Chondrocyte (in vitro differentiated cells): ENCODE measurements at places on chromosomes 12 and 14. TPM values are rescaled to one million over a fixed set of nuclear protein-coding genes. Genes with fewer than 3 reads are reported as not detected.

The ASCL1 gene
- not detected in 3 replicates for total RNA-seq

The ARMH4 gene
- 22.7 to 30.4 TPM (median 23.3 TPM) in 3 replicates for total RNA-seq

The AGAP2 gene
- total RNA-seq: 1.9 to 3.1 TPM (median 1.9 TPM) in 3 replicates

DNA sequence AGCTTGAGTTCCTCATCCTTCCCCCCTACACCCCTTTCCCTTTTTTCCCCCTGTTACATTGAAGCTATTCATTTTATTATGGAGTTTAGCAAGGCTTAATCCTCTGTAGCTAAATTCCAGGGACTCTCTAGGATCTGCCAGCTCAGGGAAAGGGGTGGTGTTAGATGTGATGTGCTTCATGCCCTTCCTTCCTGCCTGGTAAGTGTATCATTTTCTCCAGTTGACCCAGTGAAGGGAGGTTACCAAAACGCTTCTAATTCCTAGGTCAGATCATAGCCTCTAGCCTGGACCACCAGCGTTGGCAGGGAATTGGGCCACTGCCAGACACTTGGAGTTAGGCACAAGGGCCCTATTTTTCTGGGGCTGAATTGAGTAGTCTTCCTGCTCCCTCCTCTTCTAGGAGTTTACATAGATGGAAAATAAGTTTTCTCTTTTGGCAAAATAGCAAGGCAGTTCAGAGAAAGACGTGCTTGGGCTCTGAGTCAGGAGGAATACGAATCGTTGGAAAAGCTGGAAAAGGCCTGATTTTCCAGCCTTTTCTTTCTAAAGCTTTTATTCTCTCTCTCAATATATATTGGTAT is 88.3 kb downstream of the NPAS3 start:
- no peaks in the 10 kb centered on the region for H3K36me3 ChIP-seq
- H3K27ac ChIP-seq: peak overlapping the region; percentile 33
- no peak overlapping the region for H3K4me3 ChIP-seq

GRCh38 chr12:29929295-29929694 is 145.6 kb upstream of the TMTC1 start:
- no peak for DNase-seq
- no peak overlapping the region for H3K4me3 ChIP-seq
- no peaks in the 10 kb centered on the region for H3K36me3 ChIP-seq
- no peak overlapping the region for H3K27ac ChIP-seq
- peaks cover 16% of the 10 kb centered on the region for H3K27me3 ChIP-seq
- H3K4me1 ChIP-seq: no peaks in the 10 kb centered on the region

- H3K27ac ChIP-seq: no peak overlapping the region
- H3K27me3 ChIP-seq: peaks cover 43% of the 10 kb centered on the region
- DNase-seq: no peak
Measured at GRCh38 chr12:7624478-7624877, 41.2 kb downstream of the APOBEC1 start.

- no peak overlapping the region for H3K4me3 ChIP-seq
- peaks cover 18% of the 10 kb centered on the region for H3K4me1 ChIP-seq
- no peaks in the 10 kb centered on the region for H3K27me3 ChIP-seq
- no peak for DNase-seq
- H3K27ac ChIP-seq: peak overlapping the region; percentile 37
Measured at GRCh38 chr12:71552728-71553501, 110.7 kb downstream of the ZFC3H1 start.

The DENR gene
- 46.3 to 57.6 TPM (median 49.6 TPM) in 3 replicates for total RNA-seq

GRCh38 chr12:29380536-29381523 is at the start of gene ERGIC2:
Gene ERGIC2 (minus strand): TSS chr12:29381172. CDS start chr12:29371633, 9,539 bp downstream.
- peak within 1 kb of the TSS; percentile 92 for H3K4me3 ChIP-seq
- peaks cover 28% of the 10 kb centered on the region for H3K4me1 ChIP-seq
- peak within 1 kb of the TSS; percentile 97 for H3K27ac ChIP-seq

- peaks cover 4% of the 10 kb centered on the region for H3K36me3 ChIP-seq
- no peak overlapping the region for H3K4me3 ChIP-seq
- no peaks in the 10 kb centered on the region for H3K4me1 ChIP-seq
- no peak for DNase-seq
- no peak overlapping the region for H3K27ac ChIP-seq
- H3K27me3 ChIP-seq: peaks cover 12% of the 10 kb centered on the region
Measured at GRCh38 chr14:32865827-32866376, 72.8 kb upstream of the NPAS3 start.

DNA sequence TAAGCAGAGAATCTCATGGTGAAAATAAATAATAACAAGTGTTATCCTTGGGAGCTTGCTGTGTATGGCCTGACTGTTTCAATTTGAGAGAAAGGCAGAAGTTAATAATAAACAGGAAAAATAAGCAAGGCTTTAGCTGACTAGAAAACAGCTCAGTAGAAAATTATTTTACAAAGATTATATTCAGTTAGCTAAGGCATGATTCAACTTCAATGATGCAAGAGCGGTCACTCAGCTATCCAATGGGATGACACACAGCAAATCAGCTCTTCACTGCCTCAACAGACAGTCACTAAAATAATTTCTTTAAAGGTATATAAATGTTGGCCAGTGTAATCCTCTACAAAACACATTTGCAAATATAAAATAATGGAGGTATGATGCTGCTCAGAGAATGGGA is 18.6 kb downstream of the GSTZ1 start:
- H3K27me3 ChIP-seq: no peaks in the 10 kb centered on the region
- no peak for DNase-seq
- no peak overlapping the region for H3K27ac ChIP-seq

DNA sequence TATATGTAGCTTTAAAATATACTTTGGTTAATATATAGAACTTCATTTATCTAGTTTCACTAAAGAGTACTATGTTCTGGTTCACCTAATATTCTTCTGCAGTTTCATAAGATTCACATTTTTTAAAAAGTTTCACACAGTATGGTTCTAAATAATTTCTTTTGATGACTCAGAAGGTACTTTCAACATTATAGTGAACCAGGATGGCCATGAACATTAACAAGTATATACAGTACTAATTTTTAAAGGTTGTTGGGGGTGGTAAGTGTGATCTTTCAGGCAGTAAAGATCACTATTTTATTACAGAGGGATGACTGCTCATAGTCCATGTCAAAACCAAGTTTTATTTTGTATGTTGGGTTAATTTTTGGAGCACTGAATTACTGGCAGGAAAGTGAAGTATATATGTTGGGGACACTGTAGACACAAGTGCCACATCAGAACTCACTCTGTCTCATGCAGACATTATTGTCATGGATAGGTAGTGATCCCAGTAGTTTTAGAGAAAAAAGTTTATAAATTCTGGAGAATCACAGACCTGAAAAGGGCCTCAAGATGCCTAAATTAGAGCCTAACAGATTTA is 60.0 kb downstream of the DCAF5 start:
- H3K4me1 ChIP-seq: peaks cover 93% of the 10 kb centered on the region
- no peak overlapping the region for H3K4me3 ChIP-seq
- peak overlapping the region; percentile 78 for H3K27ac ChIP-seq
- DNase-seq: no peak

DNA sequence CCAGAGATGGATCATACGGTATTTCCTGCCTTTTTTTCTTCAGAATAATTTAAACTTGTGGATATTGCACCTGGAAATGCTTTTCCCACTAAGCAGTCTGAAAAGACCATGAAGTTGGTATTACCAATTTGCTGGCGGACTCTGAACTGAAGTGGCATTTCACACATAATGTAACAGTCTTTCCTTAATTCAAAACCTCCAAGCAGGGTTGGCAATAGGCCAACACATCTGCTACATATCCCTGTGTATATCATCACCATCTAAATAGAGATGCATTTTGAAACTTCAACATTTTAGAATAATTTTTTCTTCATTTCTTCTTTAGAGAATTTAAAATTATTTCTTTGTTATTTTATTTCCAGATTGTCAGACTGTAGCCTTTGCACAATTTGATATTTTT is 100.5 kb downstream of the TSPAN8 start:
- no peak for DNase-seq
- no peaks in the 10 kb centered on the region for H3K36me3 ChIP-seq
- peaks cover 34% of the 10 kb centered on the region for H3K4me1 ChIP-seq
- no peak overlapping the region for H3K4me3 ChIP-seq
- H3K27ac ChIP-seq: no peak overlapping the region

DNA sequence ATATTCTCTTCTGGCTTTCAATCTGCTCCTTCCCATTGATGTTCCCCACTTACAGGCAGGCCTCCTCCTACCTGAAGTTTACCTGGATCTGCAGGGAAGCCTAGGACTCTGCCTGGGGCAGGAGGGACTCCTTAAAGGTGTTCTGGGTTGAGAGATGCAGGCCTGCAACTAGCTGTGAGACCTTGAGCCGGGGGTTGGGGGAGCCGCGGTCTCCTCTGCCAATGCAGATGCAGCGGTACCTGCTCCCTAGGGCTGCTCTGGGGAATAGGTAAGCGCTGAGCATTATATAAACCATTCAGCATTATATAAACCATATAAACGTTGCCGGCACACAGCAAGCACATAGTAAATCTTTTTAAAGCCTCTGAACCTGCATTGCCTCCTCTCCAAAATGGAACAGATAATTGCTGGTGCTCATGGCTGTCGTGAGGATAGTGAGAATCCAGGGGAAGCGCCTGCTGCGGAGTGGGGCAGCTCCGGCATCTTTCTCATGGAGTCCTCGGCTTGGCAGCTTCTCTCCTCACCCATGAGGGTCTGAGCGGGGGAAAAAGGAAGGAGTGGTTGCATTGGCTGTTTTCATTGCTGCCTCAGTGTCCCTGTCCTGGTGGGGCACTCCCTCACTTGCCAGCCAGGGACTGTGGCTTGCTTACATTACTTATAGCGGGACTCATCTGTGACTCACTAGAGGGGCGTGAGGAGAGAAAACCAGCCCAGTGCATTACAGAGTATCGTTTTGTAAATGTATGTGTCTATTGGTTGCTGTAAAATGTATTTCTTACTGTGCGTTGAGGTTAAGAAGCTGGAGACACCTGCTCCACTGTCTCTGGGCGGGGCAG is 12.5 kb upstream of the KRT80 start:
- H3K4me3 ChIP-seq: no peak overlapping the region
- DNase-seq: peak; percentile 41
- H3K27ac ChIP-seq: peak overlapping the region; percentile 57
- H3K27me3 ChIP-seq: no peaks in the 10 kb centered on the region
- H3K4me1 ChIP-seq: peaks cover 71% of the 10 kb centered on the region

The KCNH3 gene
- 0.10 to 0.27 TPM in 2 of 3 replicates, not detected in the other for total RNA-seq

DNA sequence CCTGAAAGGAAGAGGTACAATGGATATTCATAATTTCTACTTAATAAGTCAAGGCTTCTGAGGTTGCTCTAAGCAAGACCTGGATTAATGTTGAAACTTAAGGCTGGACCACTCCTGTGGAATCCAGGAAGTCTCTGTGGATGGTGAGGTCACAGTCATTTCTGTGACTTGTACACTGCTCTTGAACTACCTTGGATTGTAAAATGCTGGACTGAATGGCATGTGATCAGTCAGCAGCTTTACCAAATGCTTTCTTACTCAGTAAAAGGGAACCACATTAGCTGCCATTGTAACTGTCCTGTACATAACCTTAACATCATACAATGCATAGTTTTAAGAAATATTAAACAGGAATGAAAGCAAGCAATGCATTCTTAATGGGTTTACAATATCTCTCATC is 182.9 kb downstream of the NOVA1 start:
- no peak overlapping the region for H3K4me3 ChIP-seq
- H3K27ac ChIP-seq: no peak overlapping the region
- DNase-seq: no peak
- H3K27me3 ChIP-seq: peaks cover 2% of the 10 kb centered on the region

The BEGAIN gene
- total RNA-seq: 5.1 to 6.5 TPM (median 6.5 TPM) in 3 replicates

The PZP gene
- total RNA-seq: not detected in 3 replicates

- no peaks in the 10 kb centered on the region for H3K4me1 ChIP-seq
- no peak overlapping the region for H3K27ac ChIP-seq
Measured at GRCh38 chr14:101937926-101938767, 26.2 kb upstream of the DYNC1H1 start.

GRCh38 chr12:18151036-18151435 is 61.0 kb upstream of the RERGL start:
- H3K4me1 ChIP-seq: no peaks in the 10 kb centered on the region
- no peaks in the 10 kb centered on the region for H3K36me3 ChIP-seq
- H3K4me3 ChIP-seq: no peak overlapping the region
- H3K27ac ChIP-seq: no peak overlapping the region

DNA sequence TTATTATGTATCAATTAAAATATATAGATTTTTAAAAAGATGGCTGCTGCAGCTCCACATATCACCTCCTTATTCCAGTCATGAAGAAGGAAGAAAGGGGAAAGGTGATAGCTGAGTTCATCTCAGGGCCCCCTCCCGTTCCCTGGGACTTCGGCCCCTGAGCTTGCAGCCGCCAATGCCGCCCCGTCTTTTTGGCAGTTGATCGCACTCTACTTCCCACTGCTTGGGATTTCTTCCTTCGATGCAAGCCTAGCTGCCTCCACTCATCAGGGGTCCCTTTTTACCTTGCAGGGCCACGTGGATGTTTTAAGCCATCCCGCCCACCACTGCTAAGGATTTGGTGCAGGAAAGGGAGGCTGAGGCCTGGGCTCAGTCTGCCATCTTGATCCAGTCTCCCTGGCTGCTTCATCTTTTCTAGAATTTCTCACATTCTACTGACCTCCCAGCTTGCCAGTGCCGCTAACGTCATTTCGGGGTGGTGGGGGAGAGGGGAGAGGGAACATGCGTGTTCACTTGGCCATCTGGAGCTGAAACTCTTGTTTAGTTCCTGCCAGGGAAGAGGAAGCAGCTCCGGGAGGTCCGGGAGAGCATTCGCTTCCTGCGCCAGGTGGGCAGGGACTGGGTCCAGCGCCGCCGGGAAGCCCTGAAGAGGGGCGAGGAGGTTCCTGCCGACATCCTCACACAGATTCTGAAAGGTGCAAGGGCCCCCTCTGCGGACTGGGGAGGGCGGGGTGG is 31.3 kb downstream of the CYP46A1 start:
- peaks cover 9% of the 10 kb centered on the region for H3K36me3 ChIP-seq
- H3K27me3 ChIP-seq: peaks cover 7% of the 10 kb centered on the region
- H3K4me1 ChIP-seq: no peaks in the 10 kb centered on the region
- H3K4me3 ChIP-seq: no peak overlapping the region
- DNase-seq: peak; percentile 60
